Anterior cingulate cortex (tissue), 58 donors: ENCODE measurements at places on chromosomes 2 and 18.

- DNase-seq, result no peak
Observed at GRCh38 chr18:41370740-41371139, 584.3 kb upstream of the PIK3C3 start.

GRCh38 chr18:32776561-32776960 is 3.7 kb upstream of the KLHL14 start:
- no peak for DNase-seq

GRCh38 chr2:232879618-232880494 is 9.8 kb downstream of the SNORC start:
- DNase-seq, result no peak

- no peak for DNase-seq
Observed at GRCh38 chr2:96354492-96354891, 18.9 kb downstream of the NCAPH start.

- no peak for DNase-seq
Observed at GRCh38 chr2:196719110-196719872, 79.8 kb downstream of the CCDC150 start.

DNA sequence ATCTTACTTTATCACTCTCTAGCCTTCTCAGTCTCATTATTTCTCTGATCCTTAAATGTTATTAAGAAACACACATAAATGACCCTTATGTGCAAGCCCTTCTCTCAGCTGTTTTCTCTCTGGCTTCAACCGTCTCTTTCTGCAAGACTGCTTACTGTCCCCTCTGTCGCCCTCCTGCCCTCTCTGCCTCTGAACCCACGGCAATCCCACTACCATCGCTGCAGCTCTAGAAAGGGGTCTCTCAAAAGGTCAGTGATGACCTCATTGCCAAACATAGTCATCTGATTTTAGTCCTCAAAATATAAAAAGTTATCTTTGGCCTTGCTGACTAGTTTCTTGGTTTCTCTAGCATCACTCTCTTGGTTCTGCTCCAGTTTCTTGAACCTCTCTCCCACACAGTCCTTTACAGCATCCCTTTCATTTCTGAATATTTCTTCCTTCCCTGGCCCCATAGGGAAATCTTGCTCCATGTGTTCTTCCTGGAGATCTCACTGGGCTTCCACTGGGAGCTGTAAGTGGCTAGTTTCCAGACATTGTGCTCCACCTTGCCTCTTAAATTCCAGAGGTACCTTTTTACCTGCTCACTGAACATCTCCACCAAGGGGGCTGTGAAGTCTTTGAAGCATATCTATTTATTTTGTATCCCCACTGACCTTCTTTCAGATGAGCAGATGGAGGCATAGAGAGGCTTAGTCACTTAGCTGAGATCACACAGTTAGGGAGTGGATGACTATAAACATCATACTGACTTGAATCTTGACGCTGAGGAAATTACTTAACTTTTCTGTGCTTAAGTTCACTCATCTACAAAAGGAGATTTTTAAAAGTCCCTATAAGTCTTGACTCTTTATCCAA is 96.2 kb downstream of the PDE1A start:
- no peak for DNase-seq

DNA sequence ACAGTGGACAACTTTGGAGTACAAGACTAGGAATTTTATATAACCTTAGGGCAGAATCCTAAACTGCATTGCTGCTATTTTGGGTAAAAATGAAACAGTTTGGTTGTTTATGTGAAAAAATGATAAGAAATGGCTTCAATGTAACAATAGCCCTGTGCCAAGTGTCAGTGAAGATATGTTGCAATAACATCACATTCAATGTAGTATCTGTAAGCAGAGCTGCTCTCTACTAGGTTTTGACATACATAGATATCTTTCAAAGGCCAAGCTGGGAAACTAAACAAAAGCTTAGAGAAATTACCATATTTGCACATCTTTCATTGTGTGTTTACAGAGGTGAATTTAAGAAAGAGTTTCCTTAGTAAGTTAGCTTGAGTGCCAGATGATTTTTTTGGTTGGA is 135.0 kb upstream of the DOK6 start:
- no peak for DNase-seq

DNA sequence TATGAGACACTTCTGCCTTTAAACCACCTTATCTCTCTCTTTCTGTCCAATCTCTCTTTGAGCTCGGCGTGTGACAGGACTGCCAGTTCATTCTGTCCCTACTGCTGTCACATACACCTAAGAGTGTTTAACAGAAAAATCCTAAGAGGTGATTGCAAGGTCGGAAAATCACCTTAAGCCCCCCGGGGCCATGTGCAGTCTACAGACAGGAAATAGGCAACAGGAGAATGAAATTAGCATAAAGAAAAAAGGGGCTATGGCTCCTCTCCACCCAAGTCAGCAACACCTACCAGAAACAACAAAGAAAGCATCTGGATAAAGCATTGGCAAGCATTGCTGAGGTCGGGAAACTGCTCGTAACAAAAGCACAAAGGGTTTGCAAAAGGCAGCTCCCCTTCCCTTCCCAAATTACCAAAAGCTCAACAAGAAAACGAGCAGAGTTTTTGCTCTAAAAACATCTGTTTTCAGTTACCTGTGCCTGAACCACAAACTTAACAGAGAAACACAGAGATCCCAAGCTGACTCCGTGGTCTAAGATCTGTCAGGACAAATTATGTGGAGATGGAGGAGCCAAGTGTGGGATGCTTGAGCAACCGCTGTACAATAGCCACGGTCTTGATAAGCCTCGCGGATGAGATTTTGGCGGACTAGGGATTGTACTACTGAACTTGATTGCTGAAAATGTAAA is 30.4 kb downstream of the ANKRD44 start:
- no peak for DNase-seq

- no peak for DNase-seq
Observed at GRCh38 chr2:152548111-152548875, 169.0 kb downstream of the PRPF40A start.

DNA sequence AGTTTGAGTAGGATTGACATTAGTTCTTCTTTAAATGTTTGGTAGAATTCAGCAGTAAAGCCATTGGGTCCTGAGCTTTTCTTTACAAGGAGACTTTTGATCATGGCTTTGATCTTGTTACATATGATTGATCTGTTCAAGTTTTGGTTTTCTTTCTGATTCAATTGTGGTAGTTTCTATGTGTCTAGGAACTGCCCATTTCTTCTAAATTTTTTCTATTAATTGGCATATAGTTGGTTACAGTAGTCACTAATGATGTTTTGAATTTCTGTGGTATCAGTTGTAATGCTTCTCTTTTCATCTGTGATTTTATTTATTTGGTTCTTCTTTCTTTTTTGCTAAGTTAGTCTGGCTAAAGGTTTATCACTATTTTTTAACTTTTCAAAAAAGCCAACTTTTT is 73.3 kb upstream of the DLGAP1 start:
- no peak for DNase-seq

DNA sequence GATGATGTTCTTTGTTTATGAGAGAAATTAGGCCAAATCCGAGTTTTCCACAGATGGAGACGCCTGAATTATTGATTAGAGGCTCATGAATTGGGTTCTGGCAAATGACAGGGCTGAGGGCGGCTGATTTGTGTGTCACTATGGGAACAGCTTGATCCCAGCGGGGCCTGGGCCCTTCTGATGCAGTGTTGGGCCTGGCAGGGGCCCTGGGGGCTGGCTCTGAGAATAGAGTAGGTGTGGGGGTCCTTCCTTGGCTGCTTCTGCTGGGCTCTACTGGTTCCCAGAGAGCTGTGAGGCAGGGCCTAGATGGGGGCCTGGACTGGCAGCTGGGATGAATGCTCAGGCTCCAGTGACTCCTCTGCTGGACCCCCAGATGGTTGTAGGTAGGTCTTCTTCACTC is 164.8 kb downstream of the CELF4 start:
- no peak for DNase-seq

DNA sequence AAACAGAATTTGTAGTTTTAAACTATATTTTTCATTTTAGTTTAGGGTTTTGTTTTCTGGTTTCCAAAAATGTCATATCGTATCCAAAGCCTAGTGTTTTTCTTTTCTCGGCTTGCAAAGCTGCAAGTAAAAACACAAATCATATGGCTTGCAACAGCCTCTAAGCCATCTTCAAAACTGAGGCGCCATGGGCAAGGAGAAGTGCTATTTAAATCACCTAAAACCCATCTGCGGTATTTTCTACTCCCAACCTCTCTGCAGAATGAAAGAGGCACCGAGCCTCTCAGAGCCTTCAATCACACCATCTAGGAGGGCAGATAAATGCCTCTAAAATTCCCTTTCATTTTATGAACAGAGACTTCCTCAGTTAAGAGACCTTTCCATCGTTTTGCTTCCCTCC is 25.2 kb downstream of the FECH start:
- DNase-seq, result no peak

DNA sequence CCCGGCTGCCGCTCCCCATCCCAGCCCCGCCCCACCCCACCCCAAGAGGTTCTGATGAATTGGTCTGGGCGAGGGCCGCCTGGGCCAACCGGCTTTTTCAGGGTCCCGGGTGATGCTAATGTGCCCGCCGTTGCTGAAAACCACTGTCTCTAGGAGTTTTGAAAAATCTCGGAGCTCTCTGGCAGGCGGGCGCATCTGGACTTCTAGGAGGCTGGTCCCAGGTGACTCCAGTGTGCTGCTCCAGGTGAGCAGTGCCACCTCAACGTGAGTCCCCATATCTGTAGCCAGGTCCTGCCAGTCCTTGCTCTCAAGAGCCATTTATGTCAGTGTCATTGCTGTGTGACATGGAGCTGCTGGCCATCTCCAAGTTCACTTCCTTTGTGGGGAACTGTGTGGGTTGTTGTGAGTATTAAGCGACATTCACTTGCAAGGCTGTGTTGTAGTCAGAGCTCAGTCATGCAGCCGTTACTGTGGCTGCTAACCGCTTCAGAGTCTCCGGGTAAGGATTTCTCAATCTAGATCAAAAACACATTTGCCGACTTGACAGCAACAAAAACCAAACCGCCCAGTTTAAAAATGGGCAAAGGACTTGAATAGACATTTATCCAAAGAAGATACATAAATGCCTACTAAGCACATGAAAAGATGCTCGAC is at the start of gene RFX8:
RFX8 (minus strand) TSS at position 382 of the 654 bp plus-strand sequence. CDS start 8,264 bp downstream, outside the sequence.
- no peak for DNase-seq

DNA sequence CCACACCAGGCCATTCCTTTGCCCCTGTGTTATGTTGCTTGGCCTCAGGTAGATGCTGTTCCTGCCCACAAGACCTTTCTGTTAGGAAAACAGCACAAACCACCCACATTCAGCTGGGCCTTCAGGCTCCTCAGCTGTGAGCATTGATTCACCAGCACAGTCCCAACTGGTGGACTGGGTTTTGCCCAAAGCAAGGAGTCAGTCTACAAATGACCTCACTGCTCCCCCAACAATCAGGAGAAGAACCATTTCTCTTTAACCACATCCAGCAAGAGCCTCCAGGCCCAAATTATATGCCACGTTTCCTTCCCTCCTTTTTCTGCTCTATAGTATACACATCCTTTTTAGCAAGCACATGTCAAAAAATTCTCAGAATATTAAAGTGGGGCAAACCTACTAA is 5.2 kb downstream of the TMEM163 start:
- no peak for DNase-seq

DNA sequence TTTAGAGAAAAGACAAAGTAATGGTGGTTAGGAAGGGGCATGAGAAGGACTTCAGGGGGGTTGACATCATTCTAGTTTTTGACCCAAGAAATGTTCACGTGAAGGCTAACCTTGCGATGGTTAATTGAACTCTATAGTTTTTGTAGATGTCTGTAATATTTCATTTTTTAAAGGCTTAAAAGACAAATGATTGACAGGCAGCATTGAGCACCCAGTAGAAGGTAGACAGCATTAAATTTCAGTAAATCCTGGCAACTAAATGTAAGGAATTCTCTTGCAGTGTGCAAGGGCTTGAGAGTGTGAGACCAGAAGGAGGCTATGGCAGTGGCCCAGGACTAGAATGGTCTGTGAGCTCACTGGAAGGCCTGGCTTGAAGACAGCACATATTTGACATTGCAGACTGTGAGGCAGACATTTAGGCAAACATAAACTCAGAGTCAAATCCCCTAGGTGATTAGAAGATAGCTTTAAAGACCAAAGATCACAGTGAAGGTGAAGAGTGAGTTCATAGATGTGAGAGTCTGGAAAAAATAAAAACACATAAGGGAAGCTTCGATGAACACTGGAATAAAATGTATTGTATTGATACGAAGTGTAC is 100.1 kb upstream of the MAP4K4 start:
- no peak for DNase-seq

GRCh38 chr2:89848763-89849368 is 1157.4 kb downstream of the RPIA start:
- DNase-seq, result no peak

DNA sequence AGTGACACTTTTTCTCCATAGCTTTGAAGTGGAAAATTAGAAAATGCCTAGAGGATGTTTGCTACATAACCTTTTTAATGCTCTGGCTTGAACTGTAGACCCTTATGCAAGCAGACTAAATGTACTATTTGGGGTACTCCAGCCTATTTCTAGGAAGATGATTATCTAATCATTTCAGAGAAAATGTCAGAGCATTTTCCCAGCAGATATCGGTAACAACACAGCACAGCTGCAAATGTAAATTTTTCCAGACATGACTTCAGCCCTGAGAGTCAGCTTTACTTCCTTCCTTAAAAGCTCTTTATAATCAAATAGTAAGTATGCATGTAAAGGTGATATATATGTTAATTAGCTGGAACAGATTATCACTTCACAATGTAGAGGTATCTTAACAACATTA is 1647.1 kb downstream of the SUCLG1 start:
- DNase-seq, result no peak

DNA sequence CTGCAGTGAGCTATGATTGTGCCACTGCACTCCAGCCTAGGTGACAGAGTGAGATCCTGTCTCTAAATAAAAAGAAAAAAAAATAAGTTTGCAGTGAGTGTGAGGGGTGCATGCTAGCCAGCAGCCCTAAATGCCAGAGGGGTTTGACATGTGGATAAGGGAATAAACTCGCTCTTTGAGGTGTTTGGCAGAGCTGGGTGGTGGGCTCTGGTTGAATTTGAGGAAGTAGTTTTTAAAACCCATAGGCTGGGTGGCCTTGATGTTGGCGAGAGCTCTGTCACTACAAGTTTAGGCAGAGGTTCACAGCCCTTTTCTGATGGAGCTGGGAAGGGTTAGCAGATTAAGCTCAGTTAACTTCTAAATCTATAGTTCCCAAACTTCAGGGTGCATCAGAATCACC is 3.1 kb downstream of the ANXA4 start:
- DNase-seq, result no peak

DNA sequence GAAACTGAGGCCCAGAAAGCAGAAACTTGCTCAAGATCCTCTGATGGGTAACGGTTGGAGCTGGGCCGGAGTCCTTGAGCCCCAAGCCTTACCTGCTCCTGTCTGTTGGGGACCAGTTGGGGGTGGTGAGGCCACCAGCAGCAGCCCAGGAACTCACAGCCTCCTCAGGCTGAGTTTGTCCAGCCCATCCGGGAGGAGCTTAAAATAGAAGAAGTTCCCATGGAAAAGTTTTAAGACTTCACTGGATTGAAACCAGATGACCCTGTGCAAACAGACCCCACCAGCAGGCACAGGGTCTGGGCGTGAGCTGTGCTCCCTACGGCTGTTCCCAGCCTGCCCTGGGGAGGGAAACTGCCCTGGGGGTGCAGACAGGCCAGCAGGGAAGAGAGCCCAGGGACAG is 40.6 kb upstream of the FOSL2 start:
- no peak for DNase-seq

DNA sequence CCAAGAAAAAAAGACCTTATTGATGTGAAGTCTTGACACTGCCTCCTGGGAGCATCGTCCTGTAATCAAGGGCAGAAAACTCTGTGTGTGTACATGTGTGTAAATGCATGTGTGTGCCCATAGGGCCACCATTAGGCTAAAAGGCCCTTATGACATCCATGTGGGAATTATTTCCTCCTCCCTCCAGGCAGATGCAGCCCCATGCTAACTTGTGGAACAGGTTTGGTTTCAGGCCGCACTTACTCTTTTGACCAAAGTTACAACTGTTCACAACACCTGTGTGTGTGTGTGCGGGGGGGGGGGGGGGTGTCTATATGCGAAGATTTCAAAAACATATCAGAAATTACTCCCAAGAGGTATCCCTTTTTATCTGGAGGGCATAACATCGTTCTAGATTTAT is 87.4 kb upstream of the SLC14A2 start:
- no peak for DNase-seq
